Stimulated activated CD8-positive, alpha-beta memory T cell treated with anti-CD3 and anti-CD28 coated beads, Interleukin-4, amount 100 ng/mL, for 4 hours (primary cell): ENCODE measurements at places on chromosomes 7 and 10.

DNA sequence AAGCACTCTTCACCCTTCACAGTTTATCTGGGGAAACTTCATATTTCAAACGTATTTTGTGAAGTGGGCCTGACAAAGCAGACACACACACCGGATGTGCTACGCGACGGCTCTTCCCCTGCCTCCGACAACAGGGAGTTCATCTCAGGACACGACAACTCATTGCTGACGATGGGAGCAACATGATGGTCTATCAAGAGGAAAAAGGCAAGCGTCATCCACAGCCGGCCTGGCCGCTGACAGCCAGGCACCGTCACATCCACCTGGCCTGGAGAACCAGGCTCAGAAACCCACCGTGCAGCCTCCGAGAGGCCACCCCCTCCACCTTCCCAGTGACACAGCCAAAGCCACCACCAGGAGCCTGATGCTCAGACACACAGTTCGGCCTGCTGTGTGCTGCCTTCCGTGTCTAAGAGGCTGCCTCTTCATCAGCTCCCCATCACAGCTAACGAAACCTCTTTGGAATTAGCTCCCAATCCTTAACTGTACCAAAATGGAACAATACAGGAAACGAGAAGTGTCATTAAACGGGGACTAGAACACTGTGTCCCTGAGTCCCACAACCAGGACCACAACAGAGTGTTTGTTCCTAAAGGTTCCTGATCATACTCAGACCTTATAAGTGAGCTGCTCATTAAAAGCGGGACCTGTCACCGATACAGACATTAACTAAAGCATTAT lies 76.7 kb downstream of the SFMBT2 start:
- DNase-seq: no peak

DNA sequence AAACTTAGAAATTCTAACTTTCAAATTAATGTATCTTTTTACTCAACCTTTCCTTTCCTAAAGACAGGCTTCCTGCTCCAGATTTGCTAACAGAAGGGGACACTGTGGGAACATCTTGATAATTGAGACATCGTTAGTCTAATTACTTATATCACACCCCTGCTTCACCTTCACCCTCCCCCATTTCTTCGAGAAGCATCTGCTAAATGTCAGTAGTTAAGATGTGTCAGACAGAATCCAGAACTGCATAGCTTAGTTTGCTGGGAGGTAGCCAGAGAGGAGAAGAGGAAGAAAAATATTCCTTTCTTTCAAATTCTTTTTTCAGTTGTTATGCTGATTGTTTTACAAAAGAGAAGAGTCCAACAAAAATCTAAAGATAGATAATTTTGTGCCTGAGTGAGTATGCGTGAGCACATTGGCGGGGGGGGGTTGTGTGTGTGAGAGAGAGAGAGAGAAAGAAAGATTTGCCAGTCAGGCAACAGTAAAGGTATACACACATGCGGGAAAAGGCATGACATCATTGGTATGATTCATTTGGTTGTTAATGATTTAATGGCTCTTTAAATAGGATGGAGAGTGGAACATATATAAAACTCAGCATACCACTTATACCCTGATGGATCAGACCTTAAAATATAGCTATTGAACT lies 192.4 kb downstream of the PTN start:
- DNase-seq: no peak

GRCh38 chr7:57216340-57216739 lies 84.1 kb upstream of the ZNF479 start:
- DNase-seq: no peak

DNA sequence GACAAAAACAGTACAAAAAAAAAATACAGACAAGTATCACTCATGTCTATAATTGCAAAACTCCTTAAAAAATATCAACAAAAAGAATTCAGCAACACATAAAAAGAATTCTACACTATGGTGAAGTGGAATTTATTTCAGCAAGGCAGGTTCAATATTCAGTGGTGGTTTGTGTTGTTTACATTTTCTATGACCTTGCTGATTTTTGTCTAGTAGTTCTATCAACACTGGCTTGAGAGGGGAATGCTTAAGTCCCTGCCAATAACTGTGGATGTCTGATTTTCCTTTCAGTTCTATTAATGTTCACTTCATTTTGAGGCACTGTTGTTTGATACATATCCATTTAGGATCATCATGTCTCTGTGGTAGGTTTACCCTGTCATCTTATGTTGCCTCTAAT lies 58.5 kb downstream of the CADPS2 start:
- no peak for DNase-seq

DNA sequence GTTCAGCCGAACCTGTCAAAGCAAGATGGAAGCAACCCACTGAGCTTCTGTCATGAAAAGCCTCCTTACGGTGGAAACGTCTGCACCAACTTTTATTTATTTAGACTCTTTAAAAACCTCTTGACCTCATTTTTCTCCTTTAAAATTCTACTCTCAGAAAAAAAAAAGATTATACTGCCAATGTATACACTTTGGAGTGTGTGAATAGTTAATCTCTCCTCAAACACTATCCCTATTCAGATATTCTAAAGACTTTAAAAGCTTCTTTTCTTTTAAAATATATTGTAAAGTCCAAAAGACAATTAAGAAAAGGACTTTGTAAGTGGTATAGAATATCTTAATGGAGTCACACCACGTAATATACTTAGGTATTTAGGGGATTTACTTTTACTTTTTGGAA lies 335.2 kb upstream of the SEMA3D start:
- no peak for DNase-seq

- DNase-seq: no peak
These were observed 136.0 kb upstream of the FAM20C start for GRCh38 chr7:56291-56913.

- DNase-seq: no peak
These were observed 469.9 kb downstream of the GALNT17 start for GRCh38 chr7:71601851-71602250.

DNA sequence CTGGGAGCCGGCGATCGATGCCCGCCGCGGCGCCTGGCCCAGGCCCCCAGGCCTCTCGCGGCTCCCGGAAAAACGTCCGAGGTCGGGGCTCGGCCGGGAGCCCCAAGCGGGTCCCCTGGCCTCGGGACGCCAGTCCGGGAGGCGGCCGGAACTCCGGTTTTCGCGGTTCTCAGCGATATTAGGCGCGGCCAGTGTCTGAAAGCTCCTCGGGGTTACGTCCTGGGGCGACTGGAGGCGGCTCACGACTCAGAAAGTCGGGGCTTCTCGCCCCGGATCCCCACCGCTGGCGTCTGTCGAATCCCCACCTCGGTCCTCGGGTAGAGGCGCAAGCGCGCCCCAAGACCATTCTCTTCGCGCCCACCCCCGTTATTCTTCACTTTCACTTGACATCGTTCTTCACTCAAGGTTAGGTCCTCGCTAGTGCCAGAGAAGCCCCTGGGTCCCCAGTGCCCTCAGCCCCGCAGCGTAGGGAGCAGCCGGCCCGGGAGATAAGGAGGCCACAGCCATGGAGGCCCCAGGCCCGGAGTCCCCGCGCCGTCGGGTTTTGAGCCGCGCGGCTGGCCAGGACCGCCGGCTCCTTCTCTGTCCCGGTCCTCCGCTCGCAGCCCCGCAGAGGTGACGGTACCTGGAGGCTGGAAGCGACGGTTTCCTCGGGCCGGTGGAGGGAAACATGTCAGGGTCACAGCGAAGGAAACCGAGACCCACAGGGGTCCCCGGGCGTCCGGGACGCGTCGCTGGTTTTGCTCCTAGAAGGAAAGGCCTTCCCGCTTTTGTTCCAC lies 35.2 kb upstream of the EBLN1 start:
- no peak for DNase-seq

DNA sequence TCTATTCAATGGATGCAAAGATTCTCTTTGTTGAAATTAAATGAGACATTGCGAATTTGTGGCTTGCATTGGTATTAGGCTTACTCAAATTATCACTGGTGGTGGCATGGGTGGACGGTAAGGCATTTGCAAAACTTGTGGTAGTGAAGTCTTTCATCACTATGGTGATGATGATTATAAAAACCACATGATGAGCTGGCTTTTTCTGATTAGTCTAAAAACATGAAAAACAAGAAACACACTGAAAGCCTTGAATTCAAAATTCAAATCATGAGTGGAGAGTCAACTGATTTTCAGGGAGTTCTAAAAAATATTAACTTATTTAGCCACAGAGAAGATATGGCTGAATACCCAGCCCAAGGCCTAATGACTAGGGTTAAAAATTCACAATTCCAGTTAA lies 99.8 kb upstream of the HGF start:
- DNase-seq: no peak

GRCh38 chr7:27953361-27953760 lies 213.4 kb downstream of the TAX1BP1 start:
- no peak for DNase-seq

GRCh38 chr7:41002741-41003610 lies 699.9 kb downstream of the INHBA start:
- DNase-seq: no peak

DNA sequence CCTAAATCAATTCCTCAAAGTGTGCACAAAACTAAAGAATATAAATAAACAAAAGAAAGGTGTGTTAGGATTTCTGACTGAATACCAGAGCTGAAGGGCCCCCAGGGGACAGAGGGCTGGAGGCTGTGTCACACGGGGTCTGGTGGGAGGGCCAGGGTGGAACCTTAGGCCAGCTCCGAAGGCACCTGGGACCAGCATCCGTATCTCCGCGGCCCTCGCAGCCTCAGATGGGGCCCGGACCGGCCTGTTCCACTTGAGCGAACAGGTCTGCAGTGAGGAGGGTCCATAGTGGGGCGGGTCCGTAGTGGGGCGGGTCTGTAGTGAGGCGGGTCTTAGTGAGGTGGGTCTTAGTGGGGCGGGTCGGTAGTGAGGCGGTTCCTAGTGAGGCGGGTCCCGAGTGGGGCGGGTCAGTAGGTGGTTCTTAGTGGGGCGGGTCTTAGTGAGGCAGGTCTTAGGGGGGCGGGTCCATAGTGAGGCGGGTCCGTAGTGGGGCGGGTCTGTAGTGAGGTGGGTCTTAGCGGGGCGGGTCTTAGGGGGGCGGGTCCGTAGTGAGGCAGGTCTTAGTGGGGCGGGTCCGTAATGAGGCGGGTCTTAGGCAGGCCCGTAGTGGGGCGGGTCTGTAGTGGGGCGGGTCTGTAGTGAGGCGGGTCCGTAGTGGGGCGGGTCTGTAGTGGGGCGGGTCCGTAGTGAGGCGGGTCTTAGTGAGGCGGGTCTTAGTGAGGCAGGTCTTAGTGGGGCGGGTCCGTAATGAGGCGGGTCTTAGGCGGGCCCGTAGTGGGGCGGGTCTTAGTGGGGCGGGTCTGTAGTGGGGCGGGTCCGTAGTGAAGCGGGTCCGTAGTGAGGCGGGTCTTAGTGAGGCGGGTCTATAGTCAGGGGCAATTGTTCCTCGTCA lies 15.1 kb downstream of the GPR146 start:
- no peak for DNase-seq

DNA sequence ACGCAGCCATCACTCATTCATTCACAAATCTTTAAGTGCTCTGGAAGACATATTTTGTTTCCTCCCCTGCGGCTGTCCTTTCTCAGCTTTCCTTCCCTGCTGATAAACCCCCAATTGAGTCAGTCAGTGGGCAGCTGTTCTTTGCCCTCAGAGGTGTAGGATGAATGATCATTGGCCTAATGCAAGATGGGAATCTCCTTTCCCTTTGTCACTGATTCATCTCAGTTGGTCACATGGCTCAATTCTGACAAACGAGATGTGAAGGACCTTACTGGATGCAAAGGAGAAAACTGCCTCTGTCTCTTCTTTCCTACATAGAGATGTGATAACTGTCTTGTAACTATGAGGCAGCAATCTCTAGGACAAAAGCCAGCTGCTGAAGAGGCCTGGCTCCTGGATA lies 44.6 kb downstream of the COL28A1 start:
- DNase-seq: no peak

DNA sequence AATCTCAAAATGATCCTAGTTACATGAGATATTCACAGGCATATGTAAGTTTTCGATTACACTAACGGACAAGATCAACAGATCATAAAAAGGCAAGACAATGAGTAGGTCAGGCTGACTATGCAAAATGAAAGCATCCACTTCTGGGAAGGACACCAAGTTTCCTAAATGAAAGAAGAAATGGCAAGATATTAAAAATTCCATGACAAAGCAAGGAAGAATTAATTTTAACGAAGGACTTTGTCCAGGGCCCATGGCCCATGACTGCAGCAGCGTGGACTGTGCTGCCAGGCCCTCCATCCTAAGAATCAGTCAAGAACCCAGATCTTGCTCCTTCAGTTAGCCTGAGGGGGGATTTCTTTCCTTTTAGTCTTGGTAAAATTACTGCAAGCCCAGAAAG lies 182.4 kb upstream of the FRMD4A start:
- no peak for DNase-seq

DNA sequence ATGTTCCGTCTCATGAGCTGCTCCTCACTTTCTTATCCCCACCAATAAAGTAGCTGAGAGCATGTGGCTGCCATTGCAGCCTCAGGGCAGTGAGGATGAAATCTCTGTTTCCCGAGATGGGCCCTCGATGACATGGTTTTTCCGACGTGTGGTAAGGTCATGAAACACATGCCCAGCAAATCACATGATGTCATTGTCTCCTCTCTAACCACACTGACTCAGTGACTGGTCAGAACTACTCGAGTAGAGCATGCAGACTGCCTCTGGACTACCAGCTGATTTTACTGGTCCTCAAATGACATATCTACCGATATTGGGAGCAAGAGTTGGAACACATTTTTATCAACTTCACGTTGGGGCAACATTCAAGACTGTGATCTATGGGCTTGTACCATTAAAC lies 786.1 kb downstream of the CNTNAP2 start:
- DNase-seq: no peak

GRCh38 chr10:67789769-67790168 lies 48.2 kb downstream of the DNAJC12 start:
- DNase-seq: no peak

DNA sequence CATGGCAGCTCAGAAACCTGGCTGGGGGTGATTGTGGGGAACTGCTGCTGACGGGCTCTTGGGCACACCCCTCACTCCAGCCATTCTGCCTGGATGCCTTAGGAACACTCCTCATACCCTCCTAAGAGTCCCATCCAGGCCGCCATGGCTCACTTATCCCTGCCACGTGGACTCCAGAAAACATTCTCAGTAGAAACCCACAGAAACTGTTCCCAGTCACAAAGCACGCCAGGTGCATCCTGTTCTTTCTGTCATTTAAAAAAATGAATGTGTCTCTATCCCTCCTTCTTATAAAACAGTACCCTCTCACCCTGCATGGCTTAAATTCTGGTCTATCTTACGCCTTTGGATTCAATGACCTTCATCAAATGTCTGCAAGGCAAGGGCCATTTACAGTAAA lies 177.7 kb downstream of the CUX1 start:
- no peak for DNase-seq

DNA sequence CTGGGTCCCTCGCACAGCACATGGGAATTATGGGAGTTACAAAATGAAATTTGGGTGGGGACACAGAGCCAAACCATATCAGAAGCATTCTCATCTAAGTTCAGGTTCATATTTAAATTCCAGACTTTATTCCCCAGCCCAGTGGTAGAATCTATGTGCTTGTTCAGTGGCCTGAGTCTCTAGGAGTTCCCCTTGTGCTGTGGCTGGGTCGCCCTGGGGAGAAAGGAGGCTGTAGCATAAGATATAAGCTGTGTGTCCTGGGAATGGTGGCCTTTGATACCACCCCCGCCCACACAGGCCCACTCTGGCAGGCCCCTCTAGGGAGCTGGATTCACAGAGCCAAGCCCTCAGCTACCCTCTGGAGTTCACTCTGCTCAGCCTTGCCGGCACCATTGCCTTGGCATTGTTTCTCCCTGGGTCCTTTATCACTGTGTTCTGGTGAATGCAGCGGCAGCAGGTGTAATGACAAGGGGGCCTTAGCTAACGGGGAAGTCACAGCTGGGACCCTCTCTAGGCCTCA lies 64.2 kb downstream of the MINDY4 start:
- DNase-seq: no peak
